Activated naive CD4-positive, alpha-beta T cell (primary cell): ENCODE measurements at places on chromosomes 2 and 18.

- DNase-seq, result peak; percentile 22
Observed at GRCh38 chr2:32357318-32358110, 691 bp downstream of the BIRC6 start.

GRCh38 chr2:120850551-120850950 is 114.9 kb downstream of the GLI2 start:
- DNase-seq, result no peak

DNA sequence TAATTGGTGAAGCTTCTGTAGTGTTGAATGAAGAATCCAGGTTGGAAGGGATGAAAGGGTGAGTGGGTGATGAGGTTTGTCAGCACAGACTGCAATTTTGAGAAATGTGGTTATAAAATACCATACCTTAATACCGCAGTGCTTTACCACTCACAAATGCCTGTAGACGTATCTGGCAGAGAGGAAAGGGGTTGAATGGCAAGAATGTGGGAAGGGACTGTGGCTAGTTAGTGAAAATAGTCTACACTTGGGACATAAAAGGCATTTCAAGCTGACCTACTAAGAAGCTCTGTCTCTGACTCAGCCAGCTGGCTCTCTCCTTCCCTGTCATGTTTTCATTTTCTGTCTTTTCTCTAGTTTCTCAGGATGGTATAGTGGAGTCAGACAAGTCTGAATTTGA is 25.1 kb downstream of the CDK15 start:
- no peak for DNase-seq

- no peak for DNase-seq
Observed at GRCh38 chr2:142992840-142993239, 115.4 kb downstream of the KYNU start.

- no peak for DNase-seq
Observed at GRCh38 chr2:31097962-31098613, 40.2 kb downstream of the GALNT14 start.

- DNase-seq, result no peak
Observed at GRCh38 chr18:33805592-33805991, 227.6 kb downstream of the ASXL3 start.

- no peak for DNase-seq
Observed at GRCh38 chr2:240503848-240504247, 53.9 kb downstream of the ANKMY1 start.

- no peak for DNase-seq
Observed at GRCh38 chr2:134491022-134491421, 227.8 kb downstream of the TMEM163 start.

DNA sequence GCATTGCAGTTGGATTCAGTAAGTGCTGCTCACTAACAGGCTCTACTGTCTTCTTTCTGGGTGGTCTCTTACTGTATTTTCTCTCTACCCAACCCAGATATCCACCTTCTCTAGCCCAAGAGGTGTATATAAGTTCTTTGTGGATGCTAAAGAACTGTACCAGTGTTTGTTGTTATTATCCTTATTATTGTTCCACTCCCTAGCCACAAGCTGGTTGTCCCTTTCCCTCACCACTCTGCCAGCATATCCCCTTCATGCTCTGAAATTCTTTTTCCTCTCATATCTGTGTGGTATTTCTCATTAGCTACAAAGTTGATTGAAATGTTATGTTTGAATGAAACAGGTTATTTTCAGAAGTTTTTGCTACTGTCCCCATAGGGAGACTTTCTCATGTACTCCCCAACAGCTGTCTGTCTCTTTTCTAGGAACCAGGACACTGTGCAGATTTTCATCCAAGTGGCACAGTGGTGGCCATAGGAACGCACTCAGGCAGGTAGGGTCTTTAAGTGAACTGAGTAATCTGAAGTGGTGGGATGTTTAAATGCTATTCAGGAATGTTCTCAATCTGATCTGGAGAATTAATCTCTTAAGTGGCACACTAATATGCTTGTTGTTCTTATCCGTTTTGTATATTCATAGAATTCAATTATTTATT is 56.8 kb downstream of the COX7A2L start:
- no peak for DNase-seq

DNA sequence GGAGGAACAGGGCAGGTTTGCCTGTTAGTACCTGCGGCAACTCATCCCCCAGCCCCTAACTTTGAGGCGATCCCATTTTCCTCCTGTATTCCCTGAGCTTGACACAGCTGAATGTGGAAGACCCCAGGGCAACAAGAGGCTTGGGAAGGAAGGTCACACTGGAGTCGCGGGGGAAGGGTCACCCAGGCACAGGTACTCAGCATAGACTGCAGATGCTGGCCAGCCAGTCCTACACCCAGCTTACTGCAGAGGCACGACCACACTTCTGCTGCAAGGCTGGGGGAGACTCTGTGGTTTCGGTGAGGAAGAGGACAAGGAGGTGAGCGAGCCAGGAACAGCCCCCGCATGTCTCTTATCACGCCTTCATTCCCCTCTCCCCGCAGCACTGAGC is 91.5 kb downstream of the MALT1 start:
- DNase-seq, result no peak

DNA sequence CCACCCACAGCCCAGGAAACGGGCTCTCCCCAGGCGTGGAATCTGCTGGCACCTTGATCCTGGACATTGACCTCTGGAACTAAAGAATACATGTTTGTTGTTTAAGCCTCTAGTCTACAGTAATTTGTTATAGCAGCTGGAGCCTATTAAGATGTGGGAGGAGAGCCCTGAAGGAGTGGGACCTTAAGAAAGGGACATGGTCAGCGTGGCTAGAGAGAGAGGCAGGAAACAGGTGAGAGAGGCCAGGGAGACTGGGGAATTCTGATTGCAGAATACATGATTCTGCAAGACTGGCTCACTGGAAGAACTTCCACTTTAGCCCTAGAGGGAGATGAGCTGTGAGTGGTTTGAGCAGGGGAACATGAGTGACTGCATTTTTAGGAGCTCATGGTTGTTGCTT is 83.2 kb downstream of the CD8B2 start:
- DNase-seq, result no peak

DNA sequence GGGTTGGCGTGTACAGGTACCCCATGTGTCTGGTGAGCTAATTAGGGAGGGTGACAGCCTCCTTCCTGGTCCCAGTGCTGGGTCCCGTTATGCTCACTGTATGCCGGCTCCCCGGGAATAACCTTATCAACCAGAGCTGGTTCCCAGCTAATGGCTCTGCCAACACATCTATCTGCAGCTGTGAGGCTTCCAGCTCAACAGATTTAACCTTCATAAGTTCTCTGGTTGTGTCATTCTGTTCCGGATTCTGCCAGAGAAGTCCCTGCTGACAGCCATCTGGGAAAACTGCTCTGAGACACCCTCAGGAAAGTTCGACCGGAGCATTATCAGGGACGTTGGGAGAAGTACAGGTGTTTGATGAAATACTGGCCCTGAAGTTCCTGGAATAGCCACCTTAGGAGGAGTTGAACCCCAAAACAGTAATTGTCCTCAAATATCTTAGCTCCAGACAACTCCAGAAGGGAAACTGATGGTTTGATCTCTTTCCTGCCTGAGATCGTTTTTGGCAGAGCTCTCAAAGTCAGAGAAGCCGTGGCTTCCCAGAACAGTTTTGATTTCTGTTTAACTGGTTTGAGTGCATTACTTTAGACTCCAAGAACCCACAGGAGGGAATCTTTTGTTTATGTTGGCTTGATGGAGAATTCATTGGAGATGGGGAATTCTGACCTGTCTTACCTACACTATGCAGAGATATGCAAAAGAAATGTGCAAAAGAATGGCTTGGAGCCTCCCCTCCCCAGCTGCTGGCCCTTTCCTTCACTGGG is 39.4 kb upstream of the TXNDC2 start:
- no peak for DNase-seq

GRCh38 chr2:190640117-190640516 is 8.8 kb upstream of the NAB1 start:
- DNase-seq, result no peak

- DNase-seq, result peak; percentile 50
Observed at GRCh38 chr2:119678021-119678656, 862 bp upstream of the TMEM177 start.

- DNase-seq, result no peak
Observed at GRCh38 chr18:54229421-54230059, 5.1 kb upstream of the MBD2 start.

DNA sequence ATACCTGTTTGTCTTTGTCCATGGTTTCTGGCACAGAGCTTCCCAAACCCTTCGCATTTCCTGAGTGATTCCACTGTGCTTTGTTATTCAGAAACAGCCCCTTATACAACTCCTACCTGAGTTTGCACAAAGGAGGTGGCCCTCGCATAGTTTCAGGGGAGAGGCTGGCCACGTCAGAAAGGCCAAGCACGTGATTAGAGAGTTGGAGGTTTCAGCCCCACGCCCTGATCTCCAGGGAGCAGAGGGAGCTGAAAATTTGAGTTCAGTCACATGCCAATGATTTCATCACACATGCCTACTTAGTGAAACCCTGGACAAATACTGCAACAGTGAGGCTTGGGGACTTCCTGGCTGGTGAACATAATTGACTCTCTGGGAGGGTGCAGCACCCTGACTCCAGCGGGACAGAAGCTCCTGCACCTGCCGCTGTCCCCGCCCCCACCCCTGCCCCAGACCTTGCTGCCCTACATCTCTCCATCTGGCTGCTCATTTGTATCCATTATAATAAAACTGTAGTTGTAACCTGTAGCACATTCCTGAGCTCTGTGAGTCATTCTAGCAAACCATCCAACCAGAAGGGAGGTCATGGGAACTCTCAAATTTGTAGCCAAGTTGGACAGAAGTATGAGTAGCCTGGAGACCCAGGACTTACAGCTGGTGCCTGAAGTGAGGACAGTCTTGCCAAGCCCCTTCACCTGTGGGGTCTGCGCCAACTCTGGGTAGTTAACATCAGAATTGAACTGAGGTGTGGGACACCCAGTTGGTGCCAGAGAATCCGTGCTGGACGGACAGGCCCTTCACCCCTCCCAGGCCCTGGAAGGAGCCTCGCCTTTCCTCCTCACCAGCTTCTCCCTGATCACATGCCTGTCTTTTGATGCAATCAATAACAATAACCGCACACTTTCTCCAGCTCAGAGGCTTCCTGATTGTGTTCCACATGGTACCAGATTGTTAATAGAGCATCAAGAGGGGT is 224.3 kb downstream of the ANAPC1 start:
- no peak for DNase-seq

- no peak for DNase-seq
Observed at GRCh38 chr18:79714531-79715240, 35.1 kb downstream of the CTDP1 start.

GRCh38 chr2:69224512-69224837 is 162.6 kb downstream of the GFPT1 start:
- no peak for DNase-seq

- DNase-seq, result no peak
Observed at GRCh38 chr2:120731175-120731574, 4.5 kb upstream of the GLI2 start.

- no peak for DNase-seq
Observed at GRCh38 chr2:187493877-187494568, 46.0 kb upstream of the CALCRL start.

- DNase-seq, result no peak
Observed at GRCh38 chr2:20107776-20108175, 56.3 kb upstream of the LAPTM4A start.

- no peak for DNase-seq
Observed at GRCh38 chr2:216741223-216741593, 45.9 kb upstream of the IGFBP5 start.

- DNase-seq, result no peak
Observed at GRCh38 chr2:38634684-38635083, 31.2 kb upstream of the GALM start.

DNA sequence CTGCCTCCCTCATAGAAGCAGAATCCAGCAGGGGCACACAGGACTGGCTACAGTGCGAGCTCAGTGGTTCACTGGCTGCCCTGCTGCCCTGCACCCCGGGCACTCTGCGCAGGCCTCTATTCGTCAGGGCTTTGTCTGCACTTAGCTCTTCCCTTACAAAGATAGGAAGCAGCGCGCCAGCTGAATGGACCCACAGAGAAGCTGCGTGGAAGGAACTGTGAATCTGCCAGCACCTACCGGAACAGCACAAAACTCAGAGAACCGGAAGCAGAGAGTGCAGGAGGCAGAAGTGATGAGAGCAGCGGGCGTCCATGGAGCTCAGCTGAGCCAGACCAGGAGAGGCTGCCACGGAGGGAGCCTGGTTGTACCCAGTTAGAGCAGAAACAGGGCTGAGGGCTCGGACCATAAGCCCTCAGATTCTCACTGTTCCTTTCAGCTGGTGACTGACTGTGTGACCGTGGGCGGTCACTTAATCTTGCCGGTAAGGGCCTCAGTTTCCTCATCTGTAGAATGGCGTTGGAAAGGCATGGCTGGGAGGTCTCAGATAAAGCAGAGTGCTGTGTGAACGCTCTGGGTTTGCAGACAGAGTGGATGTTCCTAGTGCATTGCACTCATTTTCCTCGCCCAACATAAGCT is 23.1 kb upstream of the SLC66A3 start:
- no peak for DNase-seq

DNA sequence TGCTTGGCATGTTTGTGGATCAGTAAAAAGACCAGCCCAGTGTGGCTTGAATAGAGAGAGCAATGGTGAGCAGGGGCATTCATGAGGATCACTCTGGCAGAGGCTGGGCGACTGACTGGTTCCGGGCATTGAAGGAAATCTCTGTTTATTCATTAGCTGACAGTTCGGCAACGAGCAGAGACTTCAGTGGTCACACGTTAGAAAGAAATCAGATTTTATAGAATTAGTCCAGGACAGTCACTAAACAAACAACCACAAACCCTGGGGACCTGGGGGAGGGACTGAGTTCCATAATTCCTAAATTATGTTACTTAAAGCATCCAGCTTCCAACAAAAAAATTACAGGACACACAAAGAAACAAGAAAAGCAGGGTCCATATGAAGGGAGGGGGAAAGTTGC is 72.5 kb downstream of the NOL10 start:
- DNase-seq, result no peak

- no peak for DNase-seq
Observed at GRCh38 chr18:54830260-54830659, 2.0 kb downstream of the RAB27B start.

GRCh38 chr2:201218780-201219179 is 35.8 kb downstream of the CASP10 start:
- no peak for DNase-seq

DNA sequence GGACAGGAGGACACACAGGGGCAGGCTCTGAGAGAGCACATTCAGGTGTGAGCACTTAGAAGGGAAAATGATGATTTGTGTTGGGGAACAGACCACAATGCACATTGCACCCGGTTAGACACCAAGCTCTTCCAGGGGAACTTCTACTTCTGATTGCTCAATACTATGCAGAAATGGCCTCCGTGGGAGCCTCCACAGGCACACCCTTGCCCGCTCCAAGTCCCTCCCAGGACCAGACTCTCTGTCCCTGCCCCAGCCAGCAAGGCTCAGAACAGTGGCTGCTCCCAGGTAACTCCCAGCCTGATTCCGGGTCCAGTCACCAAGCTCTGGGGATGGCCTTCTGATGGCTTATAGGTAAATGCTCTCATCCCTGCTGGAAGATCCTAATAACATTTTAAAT is 56.2 kb downstream of the BCL2L11 start:
- DNase-seq, result no peak

GRCh38 chr2:171598713-171599319 is 76.5 kb downstream of the CYBRD1 start:
- peak; percentile 2 for DNase-seq

DNA sequence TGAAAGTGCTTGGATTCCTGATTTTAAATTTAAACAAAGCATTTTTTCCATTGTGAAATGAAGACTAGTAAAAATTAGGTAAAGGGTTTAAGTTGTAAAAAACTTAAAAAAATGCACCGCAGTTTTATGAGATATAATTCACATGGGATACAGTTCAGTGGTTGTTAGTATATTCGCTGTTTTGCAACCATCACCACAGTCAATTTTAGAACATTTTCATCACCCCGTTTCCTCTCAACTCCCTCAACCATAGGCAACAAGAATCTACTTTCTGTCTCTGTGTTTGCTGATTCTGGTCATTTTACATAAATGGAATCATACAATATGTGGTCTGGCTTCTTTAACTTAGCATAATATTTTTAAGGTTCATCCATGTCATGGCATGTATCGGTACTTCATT is 4.0 kb downstream of the DGKD start:
- no peak for DNase-seq
